ENCODE measurements at places on chromosomes 4 and X.

DNA sequence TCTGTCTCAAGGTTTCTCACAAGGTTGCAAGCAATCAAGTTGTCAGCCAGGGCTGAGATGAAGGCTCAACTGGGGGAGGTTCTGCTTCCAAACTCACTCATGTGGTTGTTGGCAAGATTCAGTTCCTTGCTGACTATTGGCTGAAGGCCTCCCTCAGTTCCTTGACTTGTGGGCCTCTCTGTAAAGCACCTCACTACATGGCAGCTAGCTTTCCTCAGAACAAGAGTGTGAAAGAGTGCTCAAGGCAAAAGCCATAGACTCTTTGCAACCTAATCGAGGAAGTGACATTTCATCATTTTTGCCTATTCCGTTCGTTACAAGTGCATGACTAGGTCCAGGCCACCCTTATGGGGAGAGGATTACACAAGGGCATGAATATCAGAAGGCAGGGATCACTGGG, 52.0 kb downstream of the CXorf58 start:
- DNase-seq, result no peak

- DNase-seq, result no peak
These were observed 222.3 kb upstream of the HS3ST1 start for GRCh38 chr4:11650801-11651596.

DNA sequence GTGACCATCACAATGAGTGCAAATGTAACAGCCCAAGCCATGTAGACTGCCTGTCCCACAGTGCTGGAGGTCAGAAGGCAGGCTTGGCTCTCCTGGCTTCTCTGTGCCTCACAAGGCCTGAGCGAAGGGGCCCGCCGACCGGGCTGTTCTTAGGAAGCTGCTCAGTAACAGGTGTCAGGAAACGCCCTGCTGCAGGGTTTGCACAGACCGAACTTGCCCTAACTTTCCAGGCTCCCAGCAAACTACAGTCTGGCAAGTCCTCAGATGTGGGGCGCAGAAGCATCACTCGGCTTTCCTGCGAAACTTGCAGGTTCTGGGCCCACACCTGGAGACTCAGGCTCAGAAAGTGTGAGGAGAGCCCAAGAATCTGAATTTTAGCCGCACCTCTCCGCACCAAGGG, 87.6 kb downstream of the CRMP1 start:
- no peak for DNase-seq

- DNase-seq, result no peak
These were observed 83.2 kb downstream of the GALNTL6 start for GRCh38 chr4:171896426-171896825.

DNA sequence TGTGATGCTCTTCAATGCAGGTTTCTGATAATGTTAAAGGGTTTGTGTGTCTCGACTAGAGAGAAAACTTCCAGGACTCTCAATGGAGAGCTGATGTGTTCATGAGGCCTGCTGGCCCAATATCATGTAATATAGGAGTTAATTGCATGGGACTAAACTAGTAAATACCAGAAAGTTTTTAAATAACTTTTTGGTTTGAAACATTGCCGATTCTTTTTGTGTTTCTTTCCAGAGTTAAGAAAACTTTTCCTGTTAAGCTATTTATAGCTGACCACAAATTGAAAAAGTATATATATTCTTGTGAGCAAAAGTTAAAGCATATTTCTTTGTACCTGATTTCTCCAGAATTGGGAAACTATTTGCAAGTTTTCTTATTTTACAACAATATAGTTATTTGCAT, 49.7 kb downstream of the FAM9B start:
- DNase-seq, result no peak

GRCh38 chr4:140047017-140047640, 106.9 kb downstream of the MAML3 start:
- no peak for DNase-seq

DNA sequence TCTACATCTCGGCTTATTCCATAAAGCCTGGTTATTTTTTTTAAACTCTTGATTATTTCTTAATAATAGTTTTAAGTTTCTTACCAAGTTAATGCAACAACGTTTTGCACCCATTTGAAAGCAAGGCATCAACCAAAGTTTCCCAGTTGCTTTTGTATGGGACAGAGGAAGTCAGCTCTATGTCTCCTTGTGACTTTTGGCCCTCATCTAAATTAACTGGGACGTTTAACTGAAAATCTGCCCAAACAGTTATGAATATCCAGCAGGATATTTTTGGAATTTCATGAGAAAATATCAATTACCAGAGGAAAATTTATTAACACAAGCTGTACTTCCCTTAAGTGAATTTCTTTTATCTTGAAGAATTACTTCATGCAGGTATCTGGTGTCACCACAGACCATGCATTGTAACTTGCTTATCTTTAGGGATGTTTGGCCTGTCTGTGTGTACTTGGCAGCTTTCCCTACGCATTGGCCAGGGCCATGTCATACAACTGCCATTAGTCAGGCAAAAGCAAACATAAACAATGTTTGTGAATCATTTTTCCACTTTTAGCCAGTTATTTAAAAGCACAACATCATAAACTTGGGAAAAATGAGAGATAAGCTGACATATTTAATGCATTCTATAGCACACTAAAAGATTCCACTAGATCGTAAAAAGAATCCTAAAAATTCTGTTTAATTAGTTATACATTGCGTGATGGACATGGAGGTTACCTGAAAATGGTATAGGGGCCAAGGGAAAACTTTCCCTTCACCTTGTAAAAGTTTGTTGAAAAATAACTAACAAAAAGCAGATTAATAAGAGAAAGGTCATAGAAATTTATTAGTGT, 101.4 kb upstream of the PDE5A start:
- no peak for DNase-seq

GRCh38 chr4:24915121-24915922, 2.5 kb upstream of the CCDC149 start:
- DNase-seq, result no peak

GRCh38 chrX:9149501-9150245, 115.7 kb upstream of the FAM9B start:
- no peak for DNase-seq

GRCh38 chr4:85028910-85029309, 62.4 kb upstream of the WDFY3 start:
- DNase-seq, result no peak

DNA sequence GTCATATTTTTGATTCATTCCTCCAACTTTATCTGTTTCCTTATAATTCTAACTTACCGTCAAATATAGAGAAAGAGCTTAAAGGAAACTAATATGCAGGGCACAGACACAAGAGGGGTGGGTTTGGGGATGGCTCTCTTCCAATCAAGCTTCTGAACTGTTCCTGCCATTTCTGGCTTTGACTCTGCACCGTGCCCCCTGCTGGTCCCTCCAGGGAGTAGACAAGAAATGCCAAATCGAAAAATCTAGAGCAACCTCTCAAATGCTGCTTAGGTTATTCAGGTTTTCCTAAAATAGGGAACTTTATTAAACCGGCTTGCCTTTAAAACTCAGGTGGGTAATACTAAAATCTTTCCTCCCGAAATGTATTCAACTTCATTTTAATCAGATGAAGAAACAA, 39.8 kb upstream of the VCX3A start:
- peak; percentile 3 for DNase-seq

DNA sequence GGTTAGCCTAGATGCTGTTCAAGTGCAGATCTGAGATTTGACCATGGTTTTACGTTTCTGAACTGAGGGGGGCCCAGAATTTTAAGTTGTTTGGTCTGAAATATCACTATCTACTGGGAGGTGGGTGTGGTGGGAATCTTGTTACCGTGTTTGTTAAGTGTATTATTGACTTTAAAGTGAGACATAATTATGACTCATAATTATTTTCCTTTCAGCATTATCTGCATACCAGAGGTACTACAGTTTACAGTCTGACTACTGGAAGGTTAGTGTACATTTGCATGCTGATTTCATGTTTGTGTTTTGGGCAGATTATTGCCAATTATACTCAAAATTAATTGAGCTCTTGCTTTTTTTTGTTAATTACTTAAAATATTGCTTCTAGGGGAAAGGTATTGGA, 101.5 kb downstream of the KDM6A start:
- no peak for DNase-seq

DNA sequence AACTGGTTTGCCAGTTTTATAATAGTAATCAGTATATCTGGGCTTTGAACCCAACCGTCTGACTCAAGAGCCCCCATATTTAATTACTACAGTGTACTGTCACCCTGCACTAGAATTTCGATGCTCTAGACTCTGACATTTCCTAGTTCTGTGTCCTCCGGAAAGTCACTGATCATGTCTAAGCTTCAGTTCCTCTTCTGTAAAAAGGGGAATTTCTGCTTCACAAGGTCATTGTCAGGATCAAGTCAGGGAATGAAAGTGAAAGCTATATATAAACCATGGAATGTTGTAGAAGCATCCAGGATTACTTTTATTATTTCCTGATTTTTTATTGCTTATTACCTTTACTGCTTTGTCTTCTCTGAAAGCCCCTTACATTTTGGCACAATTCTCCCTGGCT, 4.0 kb upstream of the KCNIP4 start:
- no peak for DNase-seq

- no peak for DNase-seq
These were observed 299.4 kb downstream of the PPARGC1A start for GRCh38 chr4:23590431-23590830.

GRCh38 chr4:55765070-55765469, 54.5 kb upstream of the EXOC1L start:
- DNase-seq, result no peak

GRCh38 chrX:149829751-149830191, 48.0 kb downstream of the MAGEA9 start:
- no peak for DNase-seq

DNA sequence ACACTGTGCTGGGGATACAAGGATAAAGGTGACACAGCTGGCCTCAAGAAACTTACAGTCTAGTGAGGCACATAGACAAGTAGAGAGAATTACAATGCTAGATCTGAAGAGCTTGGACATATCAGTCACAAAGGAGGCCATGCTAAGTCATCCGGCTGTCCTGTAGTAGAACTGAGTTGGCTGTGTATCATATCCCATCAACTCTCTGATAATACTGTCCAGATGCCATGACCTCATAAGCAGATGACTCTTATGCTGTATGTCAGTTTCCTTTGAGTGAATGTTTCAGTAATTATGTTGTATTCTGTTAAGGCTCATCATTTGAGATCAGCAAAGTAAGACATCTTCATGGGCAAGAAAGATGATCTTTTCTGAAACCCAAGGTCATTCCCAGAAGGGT, 442.9 kb downstream of the MID1IP1 start:
- no peak for DNase-seq

DNA sequence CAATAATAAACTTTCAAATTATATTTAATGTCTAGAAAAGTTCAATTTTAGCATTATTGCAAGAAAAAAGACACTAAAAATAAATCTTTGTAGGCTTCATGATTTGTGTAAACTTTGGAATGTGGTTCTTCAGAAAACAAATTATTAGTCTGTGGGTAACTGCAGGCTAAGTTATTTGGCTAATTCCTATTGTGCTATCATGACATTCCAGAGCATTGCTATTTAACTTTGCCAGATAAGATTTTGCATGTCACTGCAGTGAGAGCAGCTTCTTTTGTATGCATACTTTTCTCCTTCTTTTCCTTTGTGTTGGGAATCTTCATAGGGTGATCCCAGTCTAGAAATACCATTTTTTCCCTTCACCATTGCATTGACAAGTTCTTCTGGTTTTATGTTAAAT, 130.0 kb downstream of the AWAT2 start:
- DNase-seq, result no peak

DNA sequence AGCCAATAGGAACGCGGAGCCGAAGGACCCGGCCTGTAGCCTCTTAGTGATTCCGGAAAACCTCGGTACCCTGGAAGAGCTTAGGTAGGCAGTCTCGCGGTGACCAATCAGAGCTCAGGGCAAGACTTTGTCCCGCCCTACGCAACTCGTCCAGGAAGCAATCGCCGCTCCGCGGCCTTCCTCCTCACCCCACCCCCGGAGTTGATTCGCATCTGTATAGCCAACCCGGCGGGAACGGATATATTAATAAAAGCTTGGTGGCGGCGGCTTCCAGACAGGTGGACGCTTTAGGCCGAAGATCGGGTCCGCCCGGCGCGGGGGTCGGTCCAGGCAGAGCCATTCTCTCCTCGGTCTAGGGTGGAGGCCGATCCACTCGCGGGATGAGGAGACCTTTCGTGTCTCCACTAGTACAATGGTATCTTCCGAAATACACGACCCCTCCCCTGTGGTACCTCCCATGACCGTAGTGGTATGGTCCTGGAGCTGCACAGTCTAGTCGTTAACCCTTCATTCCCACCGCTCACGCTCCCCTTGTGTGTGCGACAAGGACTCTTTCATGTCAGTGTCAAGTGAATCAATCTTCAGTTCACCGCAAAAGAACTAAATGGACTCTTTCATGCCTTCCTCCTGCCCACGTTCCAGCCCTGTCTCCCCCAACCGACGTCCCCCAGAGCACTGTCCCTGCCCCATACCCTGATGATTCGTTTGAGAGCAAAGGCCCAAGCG, 24.2 kb upstream of the GLOD5 start:
- DNase-seq, result peak; percentile 75

- DNase-seq, result peak; percentile 34
These were observed 570 bp downstream of the WDR44 start for GRCh38 chrX:118346258-118347094.

DNA sequence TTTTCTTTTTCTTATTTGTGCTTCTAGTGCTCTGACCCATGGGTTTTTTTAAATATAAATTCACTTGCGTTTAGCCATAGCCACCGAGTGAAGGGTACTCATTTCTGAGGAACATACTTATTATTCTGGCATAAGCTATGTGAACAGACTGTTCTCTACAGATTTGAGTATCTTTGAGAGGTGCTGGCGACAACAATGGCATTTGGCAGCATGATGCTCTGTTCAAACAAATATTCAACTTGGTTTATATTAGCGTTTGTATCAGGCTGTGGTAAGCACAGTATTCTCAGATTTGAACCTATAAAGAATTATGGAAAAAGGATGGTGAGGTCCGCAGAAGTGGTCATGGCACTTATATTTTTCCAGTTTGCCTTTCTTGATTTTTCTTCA, 108.7 kb upstream of the LIMCH1 start:
- no peak for DNase-seq

GRCh38 chr4:81399306-81400086, 72.2 kb downstream of the RASGEF1B start:
- no peak for DNase-seq

GRCh38 chrX:39309721-39310152, 508.5 kb downstream of the MID1IP1 start:
- DNase-seq, result peak; percentile 22

GRCh38 chr4:15794905-15795304, 16.8 kb downstream of the CD38 start:
- no peak for DNase-seq
